ENCODE measurements at places on chromosomes 4 and X.

- no peak for DNase-seq
Observed at GRCh38 chrX:126376465-126376864, 176.1 kb downstream of the DCAF12L1 start.

DNA sequence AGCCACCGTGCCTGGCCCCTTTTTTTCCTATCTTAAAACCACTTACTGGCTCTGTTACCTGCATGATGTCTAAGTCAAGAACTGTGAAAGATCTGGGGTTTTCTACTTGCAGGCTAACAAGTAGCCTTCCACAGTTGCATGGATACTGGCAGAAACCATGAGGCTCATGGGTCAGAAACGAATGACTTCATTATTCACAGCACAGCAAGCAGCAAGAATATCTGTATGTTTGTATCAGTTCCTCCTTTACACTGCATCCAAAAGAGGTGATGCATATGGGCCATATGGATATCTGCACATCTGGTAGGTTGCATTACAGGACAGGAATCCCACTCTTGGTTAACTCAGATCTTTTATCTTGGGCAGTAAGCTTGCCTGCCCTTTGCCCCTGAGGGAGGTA is 154.9 kb upstream of the NUDT6 start:
- DNase-seq: no peak

DNA sequence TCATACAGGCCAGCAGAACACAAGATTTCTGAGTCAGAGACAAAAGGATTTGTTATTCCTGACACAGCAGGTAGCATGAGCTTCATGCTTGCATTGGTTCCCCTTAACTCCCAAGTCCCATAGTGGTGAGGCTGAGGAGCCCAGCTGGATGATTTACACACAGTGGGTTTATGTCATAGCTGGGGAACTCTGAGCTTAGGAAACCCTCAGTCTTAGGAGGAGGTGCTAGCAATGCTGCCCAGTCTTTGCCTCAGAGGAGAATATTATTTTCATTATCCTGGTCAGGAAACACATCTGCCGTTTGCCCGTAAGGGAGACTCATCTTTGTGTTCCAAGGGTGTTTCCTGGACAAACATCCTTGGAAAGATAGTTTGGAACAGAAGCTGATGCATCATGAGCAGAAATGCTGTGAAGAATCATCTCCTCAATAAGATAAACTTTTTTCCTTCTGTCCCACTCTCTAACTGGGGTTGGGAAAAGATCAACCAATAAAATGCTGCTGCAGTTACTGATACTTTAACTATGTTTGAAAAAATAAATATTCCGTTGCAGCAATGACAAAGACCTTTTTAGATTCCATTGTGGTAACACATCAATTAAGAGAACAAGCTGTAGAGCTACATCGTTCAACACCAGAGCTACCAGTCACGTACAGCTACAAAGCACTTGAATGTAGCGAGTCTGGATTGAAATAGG is 146.8 kb downstream of the DCLK2 start:
- DNase-seq: no peak

GRCh38 chr4:48047421-48047844 is 30.9 kb downstream of the NIPAL1 start:
- DNase-seq: no peak

GRCh38 chrX:111191598-111191997 is 78.7 kb downstream of the CAPN6 start:
- no peak for DNase-seq

GRCh38 chrX:20567108-20567507 is 300.4 kb upstream of the RPS6KA3 start:
- DNase-seq: no peak

DNA sequence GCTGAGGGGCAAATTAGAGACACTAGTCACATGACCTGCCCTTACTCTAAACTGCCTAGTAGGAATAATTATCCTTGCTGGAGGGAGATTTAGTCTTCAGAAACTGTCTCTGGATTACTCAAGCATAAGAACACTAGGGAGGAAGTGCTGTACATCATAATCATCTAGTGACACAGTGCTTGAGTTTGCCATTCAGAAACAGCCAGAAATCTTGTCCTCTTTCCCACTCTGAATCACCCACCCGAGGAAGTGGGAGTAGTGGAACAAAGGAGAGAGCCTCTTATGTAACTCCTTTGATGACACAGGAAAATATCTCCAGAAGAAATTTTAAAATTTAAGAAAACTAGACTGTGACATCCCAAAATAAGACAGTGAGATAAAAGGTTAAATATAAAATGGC is 69.3 kb upstream of the PCDH19 start:
- DNase-seq: peak; percentile 2

GRCh38 chrX:73563738-73564068 is 706 bp downstream of the CHIC1 start:
- DNase-seq: no peak

DNA sequence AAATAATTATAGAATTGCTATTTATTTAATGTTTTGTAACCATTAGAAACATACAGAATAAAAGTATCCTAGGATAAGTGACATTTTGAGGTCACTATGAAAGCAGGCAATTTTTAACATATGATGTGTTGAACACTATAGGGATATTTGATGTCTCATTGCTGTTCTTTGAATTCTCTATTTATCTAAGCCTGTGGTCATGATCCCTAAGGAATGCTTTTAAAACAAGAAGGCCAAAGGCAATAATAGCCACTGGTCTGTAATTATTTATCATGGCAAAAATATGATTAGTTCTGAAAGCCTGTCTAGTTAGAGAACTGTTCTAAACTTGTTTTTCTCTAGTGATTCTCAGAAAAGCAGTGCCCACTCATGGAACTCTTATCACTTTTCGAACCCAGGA is 186.6 kb downstream of the RPA4 start:
- DNase-seq: no peak

Data from occipital lobe (tissue), 3 donors.